ENCODE measurements at places on chromosomes 16 and 17. TPM values are rescaled to one million over a fixed set of nuclear protein-coding genes. Genes with fewer than 3 reads are reported as not detected.

The NACA2 gene
- total RNA-seq: 0.10 TPM

The ABCC3 gene
- total RNA-seq: 122 TPM

The UNC119 gene
- total RNA-seq: 35.3 TPM

The TUFM gene
- 305 TPM for total RNA-seq

The EXOC3L1 gene
- not detected for total RNA-seq

The DHRS7C gene
- not detected for total RNA-seq

The PRSS33 gene
- total RNA-seq: not detected

The WNK4 gene
- total RNA-seq: 1.8 TPM

The CD300H gene
- 0.45 TPM for total RNA-seq

The MT1G gene
- not detected for total RNA-seq

The CXCL16 gene
- 20.2 TPM for total RNA-seq

The GRIN2A gene
- total RNA-seq: not detected

The HIC1 gene
- 1.2 TPM for total RNA-seq

The CCDC144A gene
- 1.4 TPM for total RNA-seq

The ZNF174 gene
- 16.8 TPM for total RNA-seq

The TMEM220 gene
- 3.3 TPM for total RNA-seq

The TNFRSF17 gene
- not detected for total RNA-seq

The TRAPPC2L gene
- total RNA-seq: 99.5 TPM

The CD7 gene
- 0.20 TPM for total RNA-seq

The GPT2 gene
- 12.1 TPM for total RNA-seq

The BLTP2 gene
- total RNA-seq: 65.5 TPM

The RMI2 gene
- total RNA-seq: 32.2 TPM

The ARSG gene
- 1.5 TPM for total RNA-seq

The SDR42E2 gene
- not detected for total RNA-seq

The CLEC10A gene
- total RNA-seq: not detected

The EVPLL gene
- not detected for total RNA-seq

The RAB40B gene
- 16.1 TPM for total RNA-seq

The UBE2G1 gene
- total RNA-seq: 92.1 TPM

The NXN gene
- total RNA-seq: 21.9 TPM

The PIMREG gene
- total RNA-seq: 49.9 TPM

The CDH1 gene
- 4.9 TPM for total RNA-seq

The ODAD4 gene
- total RNA-seq: 1.1 TPM

The GLIS2 gene
- total RNA-seq: 32.4 TPM

The CCDC57 gene
- 23.5 TPM for total RNA-seq

The CCL4 gene
- not detected for total RNA-seq

The TAC4 gene
- not detected for total RNA-seq

The CBFA2T3 gene
- 0.47 TPM for total RNA-seq

The PKMYT1 gene
- 89.3 TPM for total RNA-seq

The PPP1R1B gene
- total RNA-seq: not detected

The RNF157 gene
- 10.6 TPM for total RNA-seq

The EEF2K gene
- 10.1 TPM for total RNA-seq

The SPNS2 gene
- 10.7 TPM for total RNA-seq

The KRTAP4-9 gene
- total RNA-seq: not detected

The OR1F1 gene
- not detected for total RNA-seq

The CSH2 gene
- not detected for total RNA-seq

The KRTAP17-1 gene
- not detected for total RNA-seq

The SLC5A11 gene
- total RNA-seq: 0.66 TPM

The MT1M gene
- total RNA-seq: not detected

The PRR35 gene
- total RNA-seq: 0.20 TPM

The OR3A2 gene
- total RNA-seq: not detected

Data from A549 treated with CpdA at 1 μM for 4 hours (cell line).